Camera-type eye (tissue), 1 donor: ENCODE measurements at places on chromosomes 13 and 19. TPM values are rescaled to one million over a fixed set of nuclear protein-coding genes. Genes with fewer than 3 reads are reported as not detected.

Gene CALR
- total RNA-seq, result 471 TPM

Gene F2RL3
- total RNA-seq, result 1.2 TPM

Gene GIPR
- 0.11 TPM for total RNA-seq

Gene ZNF431
- 30.1 TPM for total RNA-seq

Gene ADM5
- 0.77 TPM for total RNA-seq

Gene IL11
- 1.1 TPM for total RNA-seq

Gene FLT1
- total RNA-seq, result 125 TPM

Gene SRRM5
- not detected for total RNA-seq

Gene CDKN2D
- total RNA-seq, result 17.7 TPM

Gene PLIN5
- 1.8 TPM for total RNA-seq

Gene LGI4
- total RNA-seq, result 50.3 TPM

Gene ZNF302
- 85.5 TPM for total RNA-seq

Gene CLEC4G
- total RNA-seq, result 0.71 TPM

Gene VSTM1
- total RNA-seq, result not detected

Gene EPS8L1
- 8.7 TPM for total RNA-seq

Gene CTU1
- 4.0 TPM for total RNA-seq

Gene DMKN
- total RNA-seq, result 31.8 TPM

Gene BRME1
- total RNA-seq, result 5.5 TPM

Gene IPO5
- 202 TPM for total RNA-seq

Gene UBE2L5
- not detected for total RNA-seq

Gene CYP2A6
- total RNA-seq, result not detected

Gene ZNF564
- total RNA-seq, result 33.2 TPM

Gene PGLYRP2
- total RNA-seq, result not detected

Gene CBARP
- total RNA-seq, result 6.2 TPM

Gene SELENOV
- 1.7 TPM for total RNA-seq

Gene KLK2
- not detected for total RNA-seq

Gene ZNF471
- total RNA-seq, result 16.5 TPM

Gene MBD3
- 82.3 TPM for total RNA-seq

Gene MRI1
- total RNA-seq, result 57.1 TPM

Gene APOC4
- total RNA-seq, result not detected

Gene HPN
- total RNA-seq, result 0.93 TPM

Gene IGFL1
- not detected for total RNA-seq

Gene PNPLA6
- total RNA-seq, result 59.0 TPM

Gene ZNF714
- 38.6 TPM for total RNA-seq

Gene CYP2A7
- not detected for total RNA-seq

Gene CABP5
- total RNA-seq, result 43.1 TPM

Gene GGACT
- 2.1 TPM for total RNA-seq

Gene ADGRE3
- total RNA-seq, result 0.16 TPM

Gene ZNF547
- total RNA-seq, result 3.4 TPM

Gene ICAM5
- total RNA-seq, result 3.4 TPM

Gene FFAR3
- 0.44 TPM for total RNA-seq

Gene RHPN2
- total RNA-seq, result 52.2 TPM

Gene STK11
- total RNA-seq, result 58.2 TPM

Gene ZNF528
- total RNA-seq, result 90.2 TPM

Gene ZNF765
- total RNA-seq, result 21.0 TPM

Gene KIR3DL1
- 0.22 TPM for total RNA-seq

Gene MRPS31
- total RNA-seq, result 38.7 TPM

Gene CLDN10
- 12.3 TPM for total RNA-seq

Gene CADM4
- 44.0 TPM for total RNA-seq

Gene ZNF443
- total RNA-seq, result 16.2 TPM

Gene ZSWIM9
- total RNA-seq, result 6.2 TPM

Gene TRPM4
- total RNA-seq, result 16.3 TPM

Gene CYSLTR2
- 1.0 TPM for total RNA-seq

Gene ZNF177
- 10.3 TPM for total RNA-seq

Gene ZNF737
- total RNA-seq, result 73.2 TPM
